Femur (tissue), 1 donor: ENCODE measurements at places on chromosomes 6 and 20.

- DNase-seq, result no peak
These were observed 71.3 kb downstream of the DZANK1 start for GRCh38 chr20:18395544-18395943.

DNA sequence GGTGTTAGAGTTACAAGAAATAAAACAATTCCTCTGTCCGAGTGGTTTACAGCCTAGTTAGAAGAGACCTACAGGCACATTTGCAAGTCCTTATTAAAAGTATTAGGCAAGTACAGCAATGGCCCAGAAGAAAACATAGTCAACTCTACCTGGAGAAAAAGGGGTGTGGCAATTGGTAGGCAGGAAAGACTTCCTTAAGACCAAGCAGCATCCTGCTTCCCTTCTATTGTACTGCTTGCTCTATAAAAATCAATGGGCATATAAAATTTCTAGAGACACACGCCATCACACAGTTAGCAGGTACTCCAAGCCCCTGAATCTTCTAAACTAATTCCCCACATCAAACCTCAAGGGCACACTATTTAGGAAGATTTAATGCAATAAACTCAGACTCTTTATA is 185.6 kb downstream of the ATXN1 start:
- no peak for DNase-seq

- no peak for DNase-seq
These were observed 28.3 kb upstream of the MDGA1 start for GRCh38 chr6:37725957-37726356.

DNA sequence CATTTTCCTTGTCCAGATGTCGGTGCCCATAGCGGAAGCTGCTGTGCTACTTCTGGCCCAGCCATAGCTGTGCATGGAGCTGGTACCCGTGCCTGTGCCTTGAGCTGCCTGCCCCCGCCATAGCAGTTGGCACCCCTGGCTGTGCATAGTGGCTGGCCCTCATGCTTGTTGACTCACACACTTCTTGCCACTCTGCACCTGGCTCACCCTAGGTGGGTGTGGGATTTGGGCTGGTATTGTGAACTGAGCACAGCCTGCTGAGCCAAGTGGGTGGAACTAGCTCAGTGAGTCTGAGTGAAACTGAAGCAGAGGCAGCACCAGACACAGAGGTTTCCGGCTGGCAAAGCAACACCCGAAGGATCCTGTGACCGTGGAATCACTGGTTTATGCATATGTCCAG is 689.5 kb upstream of the EYS start:
- DNase-seq, result no peak

GRCh38 chr6:53794137-53794719 is 577 bp upstream of the LRRC1 start:
- DNase-seq, result peak; percentile 86

DNA sequence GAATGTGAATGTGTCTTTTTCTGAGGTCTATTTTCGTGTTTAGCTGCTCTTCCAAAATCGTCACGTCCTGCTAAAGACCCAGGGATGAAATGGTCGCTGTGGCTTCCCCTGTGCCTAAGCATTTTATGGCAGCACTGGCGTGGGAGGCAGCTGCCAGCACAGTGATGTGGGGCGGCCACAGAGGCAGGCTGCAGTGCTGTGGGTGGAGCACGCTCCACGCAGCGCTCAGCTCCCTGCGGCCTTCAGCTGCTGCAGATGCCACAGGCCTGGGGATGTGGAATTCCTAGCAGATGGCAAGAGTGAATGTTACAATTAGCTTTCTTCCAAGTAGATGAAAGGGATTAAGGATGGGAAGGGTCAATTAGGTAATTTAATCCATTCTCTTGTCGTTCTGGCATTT is 242.6 kb downstream of the SMOC2 start:
- peak; percentile 43 for DNase-seq
